ENCODE measurements at places on chromosomes 12 and 14.

DNA sequence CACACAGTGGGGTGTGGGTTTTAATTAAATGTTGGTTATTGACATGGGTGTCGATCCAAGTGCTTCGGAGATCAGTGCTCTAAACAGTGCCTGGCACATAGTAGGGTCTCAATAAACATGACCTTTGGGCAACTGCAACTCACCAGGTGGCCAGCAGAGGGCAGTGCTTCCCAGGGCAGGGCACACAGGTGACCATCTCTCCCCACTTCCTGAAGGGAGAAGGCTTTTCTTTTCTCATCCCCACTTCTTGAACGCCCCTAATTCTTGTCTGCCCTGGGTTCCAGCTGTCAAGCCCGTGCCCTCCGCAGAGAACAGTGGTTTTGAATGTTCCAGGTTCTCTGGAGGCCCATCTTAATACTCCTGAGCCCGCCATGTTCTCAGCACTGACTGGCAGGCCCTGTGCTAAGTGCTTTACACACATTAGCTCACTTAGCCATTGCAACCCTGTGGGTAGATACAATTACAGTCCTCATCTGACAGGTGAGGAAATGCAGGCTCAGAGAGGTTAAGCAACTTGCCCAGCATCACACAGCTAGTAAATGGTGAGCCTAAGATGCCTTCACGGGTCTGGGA, 16.3 kb downstream of the RAPGEF3 start:
- DNase-seq, result peak; percentile 58

DNA sequence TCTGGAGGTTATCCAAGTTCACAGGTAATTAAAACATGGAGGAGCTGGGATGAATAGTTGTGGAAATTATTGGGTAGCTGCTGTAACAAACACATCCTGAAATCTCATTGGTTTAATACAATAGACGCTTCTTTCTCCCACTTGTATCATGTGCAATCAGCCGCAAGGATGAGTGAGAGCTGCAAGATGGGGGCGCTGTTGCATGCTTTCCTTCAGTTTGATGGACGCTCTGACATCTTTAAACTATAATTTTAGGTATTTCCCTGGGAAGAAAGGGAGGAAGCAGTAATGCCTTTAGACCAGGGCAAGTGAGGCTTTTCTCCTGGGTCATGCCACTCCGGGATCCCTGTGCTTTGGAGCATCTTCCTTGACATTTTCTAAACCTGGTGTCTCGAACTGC, 178.7 kb downstream of the PAWR start:
- no peak for DNase-seq

GRCh38 chr12:2332947-2333346, 280.2 kb downstream of the CACNA1C start:
- DNase-seq, result no peak

DNA sequence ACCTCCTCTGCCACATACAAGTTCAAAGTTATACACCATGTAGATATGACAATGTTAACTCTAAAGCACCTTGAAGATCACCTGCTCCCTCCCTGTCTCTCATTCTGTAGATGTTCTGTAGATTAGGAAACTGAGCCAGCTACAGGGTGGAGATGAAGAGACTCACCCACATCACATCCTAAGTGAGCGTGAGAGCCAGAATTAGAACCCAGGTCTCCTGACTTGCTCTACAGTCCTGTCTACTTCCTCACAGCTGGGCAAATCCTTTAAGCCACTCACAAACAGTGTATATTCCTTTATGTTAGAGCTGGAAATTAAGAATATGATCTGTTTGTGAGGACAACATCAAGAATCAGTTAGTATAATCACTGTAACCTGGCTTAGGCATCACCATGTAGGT, 1.8 kb downstream of the APPL2 start:
- no peak for DNase-seq

DNA sequence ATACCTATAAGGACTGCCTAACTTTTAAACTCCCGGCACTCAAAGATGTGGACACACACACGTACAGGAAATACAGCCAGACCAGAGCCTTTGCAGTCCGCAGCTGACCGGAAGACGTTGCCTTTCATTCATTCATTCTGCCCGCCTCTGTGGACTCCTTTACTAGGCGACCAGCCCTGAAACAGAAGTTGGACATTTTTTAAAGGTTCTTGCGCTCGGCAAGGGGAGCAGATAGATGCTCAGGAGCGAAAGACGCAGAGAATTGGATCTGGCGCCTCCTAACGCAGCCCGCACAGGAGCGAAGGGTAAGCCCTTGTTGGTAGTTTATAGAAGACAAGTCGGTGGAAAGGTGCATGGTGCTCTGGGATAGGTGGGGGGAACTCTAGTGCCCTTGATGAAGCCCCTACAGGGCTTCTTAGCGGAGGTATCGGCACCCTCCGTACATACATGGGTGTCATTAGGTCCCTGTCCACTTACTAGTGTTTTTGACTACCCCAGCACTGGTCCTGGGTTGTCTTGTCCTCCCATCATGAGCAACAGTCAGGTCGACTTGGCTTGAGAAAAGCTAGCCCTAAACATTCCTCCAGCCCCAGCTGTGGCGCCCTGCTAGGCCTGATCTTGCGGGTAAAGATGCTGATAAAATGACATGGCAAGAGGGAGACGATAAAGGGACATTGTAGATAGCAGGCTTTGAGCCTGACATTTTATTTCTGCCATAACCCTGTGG, at the start of gene KDM2B:
KDM2B (minus strand) TSS at position 65 of the 727 bp plus-strand sequence. CDS start 112 bp downstream, outside the sequence.
- DNase-seq, result no peak

All from activated CD4-positive, alpha-beta T cell treated with anti-CD3 and anti-CD28 coated beads for 1 hour (primary cell).